ENCODE measurements at places on chromosomes 12 and 14.

GRCh38 chr14:90698379-90698869 is 117.8 kb downstream of the TTC7B start:
- DNase-seq = no peak

GRCh38 chr14:36976571-36977023 is 195.8 kb downstream of the SLC25A21 start:
- no peak for DNase-seq

- no peak for DNase-seq
Measured at GRCh38 chr14:71725922-71726579, 206.2 kb upstream of the RGS6 start.

- no peak for DNase-seq
Measured at GRCh38 chr14:93669632-93670031, 118.7 kb downstream of the PRIMA1 start.

DNA sequence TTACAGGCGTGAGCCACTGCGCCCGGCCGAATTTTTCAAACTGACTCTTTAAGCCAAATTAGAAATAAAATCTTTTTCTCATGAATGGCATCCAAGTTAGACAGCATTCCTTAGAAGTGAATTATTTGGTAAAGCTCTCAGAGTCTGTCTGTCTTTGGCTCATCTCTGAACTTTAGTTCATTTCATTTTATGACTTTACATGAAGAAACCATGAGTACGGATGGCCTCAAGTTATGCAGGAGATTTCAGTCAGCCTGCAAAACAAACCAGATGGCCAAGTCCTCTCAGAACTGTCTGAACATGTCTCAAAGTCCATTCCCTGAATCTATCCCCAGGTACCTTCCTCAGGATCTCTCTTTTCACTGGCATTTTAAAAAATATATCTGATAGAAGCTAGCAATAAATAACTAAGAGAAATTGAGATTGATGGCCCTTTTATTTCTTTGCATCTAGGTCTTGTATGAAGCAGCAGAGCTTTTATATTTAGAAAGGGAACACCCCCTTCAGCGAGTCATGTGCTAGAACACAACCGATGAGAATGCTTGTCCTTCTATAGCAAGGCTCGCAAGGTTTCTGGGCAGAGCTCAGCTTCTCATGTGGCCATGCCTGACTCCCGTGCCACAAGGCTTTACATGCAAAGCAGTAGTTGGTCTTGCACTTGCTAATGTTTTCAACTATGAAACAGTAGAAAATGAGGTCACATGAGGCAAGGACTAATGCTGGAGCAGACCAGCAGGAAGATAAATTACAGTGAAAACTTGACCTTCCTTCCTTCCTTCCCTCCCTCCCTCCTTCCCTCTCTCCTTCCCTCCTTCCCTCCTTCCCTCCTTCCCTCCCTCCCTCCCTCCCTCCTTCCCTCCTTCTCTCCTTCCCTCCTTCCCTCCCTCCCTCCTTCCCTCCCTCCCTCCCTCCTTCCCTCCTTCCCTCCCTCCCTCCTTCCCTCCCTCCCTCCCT is 125.0 kb downstream of the AKAP6 start:
- DNase-seq = no peak

DNA sequence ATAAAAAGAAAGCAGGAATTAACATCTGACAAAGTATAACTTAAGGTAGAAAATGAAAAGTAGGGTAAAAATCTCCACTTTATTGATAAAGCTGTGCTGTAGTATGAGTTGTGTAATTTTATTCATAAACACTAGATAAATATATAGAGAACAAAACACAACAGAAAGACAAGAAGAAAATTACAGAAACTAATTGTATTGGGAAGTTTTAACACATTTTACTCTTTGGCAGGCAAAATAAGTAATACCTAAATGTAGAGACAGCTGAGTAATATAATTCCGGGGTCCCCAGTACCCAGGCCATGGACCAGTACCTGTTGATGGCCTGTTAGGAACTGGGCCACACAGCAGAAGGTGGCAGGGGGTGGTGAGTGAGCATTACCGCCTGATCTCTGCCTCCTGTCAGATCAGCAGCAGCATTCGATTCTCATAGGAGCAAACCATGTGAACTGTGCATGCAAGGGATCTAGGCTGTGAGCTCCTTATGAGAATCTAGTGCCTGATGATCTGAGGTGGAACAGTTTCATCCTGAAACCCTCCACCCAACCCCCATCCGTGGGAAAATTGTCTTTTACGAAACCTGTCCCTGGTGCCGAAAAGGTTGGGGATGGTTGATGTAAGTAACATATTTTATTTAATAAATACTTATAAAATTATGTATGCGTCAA is 84.4 kb upstream of the ETV6 start:
- no peak for DNase-seq

GRCh38 chr12:48690990-48691389 is 9.0 kb upstream of the KANSL2 start:
- DNase-seq = no peak

- DNase-seq = no peak
Measured at GRCh38 chr12:124322271-124322998, 27.5 kb downstream of the RFLNA start.

- DNase-seq = no peak
Measured at GRCh38 chr12:92337128-92337527, 191.5 kb upstream of the BTG1 start.

- no peak for DNase-seq
Measured at GRCh38 chr12:68018315-68018714, 29.1 kb downstream of the IFNG-AS1 start.

DNA sequence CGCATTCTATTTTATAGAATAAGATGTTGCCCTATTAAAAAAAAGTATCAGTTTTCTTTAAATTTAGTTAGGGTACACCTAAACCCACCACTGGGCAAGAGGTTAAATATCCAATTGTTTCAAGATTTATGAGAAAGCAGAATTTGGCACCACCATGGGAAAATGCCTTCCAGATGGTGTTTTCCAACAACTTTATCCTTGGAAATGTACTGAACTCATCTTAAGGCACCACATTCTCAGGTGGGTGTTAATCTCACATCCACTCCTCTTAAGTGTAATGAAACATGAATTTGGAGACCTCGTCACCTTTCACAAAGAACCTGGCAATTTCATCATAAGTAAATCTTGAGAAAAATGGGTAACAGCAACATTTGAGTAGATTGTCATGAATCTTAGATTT is 13.1 kb downstream of the CBX5 start:
- no peak for DNase-seq

GRCh38 chr12:89234324-89235114 is 117.8 kb downstream of the DUSP6 start:
- DNase-seq = no peak

Data from activated T-cell treated with anti-CD3 and anti-CD28 coated beads, Interleukin-2, amount 50 U/mL, for 1 hour (primary cell).